ENCODE measurements at places on chromosomes 1 and 21. TPM values are rescaled to one million over a fixed set of nuclear protein-coding genes. Genes with fewer than 3 reads are reported as not detected.

- DNase-seq: no peak
These were observed 70.3 kb upstream of the KCNK1 start for GRCh38 chr1:233543338-233544255.

DNA sequence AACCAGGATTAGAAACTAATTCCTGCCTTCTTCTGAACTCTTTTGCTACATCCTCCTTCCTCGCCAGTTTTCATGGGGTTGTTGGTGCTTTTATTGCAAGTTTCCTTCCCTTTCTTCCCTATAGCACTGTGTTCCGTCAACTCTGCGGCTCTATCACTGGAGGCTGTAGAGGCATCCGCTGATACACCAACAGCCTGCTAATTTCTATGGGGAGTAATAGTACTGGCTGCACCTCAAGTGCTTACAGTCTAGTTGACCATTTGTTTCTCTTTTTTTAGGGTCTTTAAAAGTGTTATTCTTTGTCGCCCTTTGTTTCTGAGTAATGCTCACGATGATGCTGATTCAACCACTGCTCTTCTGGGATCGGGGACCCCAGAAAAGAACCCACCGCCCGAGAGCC is 746 bp downstream of the MIS18A start:
- no peak for DNase-seq

SYDE2 gene
- total RNA-seq: 14.7 TPM

DNA sequence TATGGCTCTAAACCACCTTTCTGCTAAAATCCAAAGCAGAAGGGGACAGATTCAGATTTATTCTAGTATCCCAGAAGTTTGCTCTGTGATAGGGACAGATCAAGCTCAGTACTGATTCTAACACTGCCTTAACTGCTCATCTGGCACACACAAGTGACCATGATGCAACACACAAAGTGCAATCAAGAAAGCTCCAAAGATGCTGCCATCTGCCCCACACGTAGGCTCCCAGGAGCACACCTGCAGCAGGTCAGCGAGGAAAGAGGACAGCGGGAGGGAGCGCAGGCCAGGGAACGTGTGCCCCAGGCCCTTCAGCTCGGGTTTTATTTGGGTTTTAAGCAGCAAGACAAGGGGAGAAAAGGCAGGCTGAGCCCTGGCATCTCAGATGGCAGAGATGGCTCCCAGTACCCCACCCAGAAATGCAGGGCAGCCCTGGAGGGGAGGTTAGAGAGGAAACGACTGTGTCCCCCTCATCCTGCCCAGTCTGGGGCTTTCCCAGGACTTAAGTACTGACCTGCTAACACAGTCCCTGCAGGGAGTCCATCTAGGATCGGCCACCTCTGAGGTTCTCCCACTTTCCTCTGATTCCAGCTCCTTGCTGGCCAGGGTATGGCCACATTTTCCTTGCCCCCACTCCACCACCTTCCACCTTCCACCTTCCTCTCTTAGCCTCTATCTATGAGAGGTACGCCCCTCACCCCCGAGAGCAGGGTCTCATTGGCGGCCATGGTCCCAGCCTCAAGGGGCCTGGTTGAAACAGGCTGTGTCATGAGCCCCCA is 1.2 kb downstream of the TRIM11 start:
- no peak for DNase-seq

CELA2A gene
- not detected for total RNA-seq
